Smooth muscle cell of the umbilical artery (primary cell): ENCODE measurements at places on chromosomes 11 and 22. TPM values are rescaled to one million over a fixed set of nuclear protein-coding genes. Genes with fewer than 3 reads are reported as not detected.

The OR52N4 gene
- not detected in 2 replicates for total RNA-seq

The TRIM48 gene
- not detected in 2 replicates for total RNA-seq

The CTSW gene
- not detected in 2 replicates for total RNA-seq

The RPS6KA4 gene
- total RNA-seq: 24.1 and 45.3 TPM in 2 replicates

The TNNT3 gene
- total RNA-seq: not detected in 2 replicates

The DTX4 gene
- 1.8 and 2.7 TPM in 2 replicates for total RNA-seq

The RCOR2 gene
- total RNA-seq: 2.7 and 4.0 TPM in 2 replicates

The P4HA3 gene
- 116 and 240 TPM in 2 replicates for total RNA-seq

The RAG1 gene
- 0.30 and 0.74 TPM in 2 replicates for total RNA-seq

The CRYBA4 gene
- total RNA-seq: not detected in 2 replicates

The CHRNA10 gene
- 0.59 and 0.88 TPM in 2 replicates for total RNA-seq

The KCNQ1OT1 gene
- 5.0 and 6.1 TPM in 2 replicates for total RNA-seq

The GNAZ gene
- total RNA-seq: 7.4 and 15.0 TPM in 2 replicates

The MISFA gene
- total RNA-seq: 0.09 TPM in 1 of 2 replicates, not detected in the other

The LRRC74B gene
- total RNA-seq: under 0.01 TPM in 1 of 2 replicates, not detected in the other

The OR8G5 gene
- not detected in 2 replicates for total RNA-seq

The MOGAT2 gene
- total RNA-seq: not detected in 2 replicates

The APOL3 gene
- total RNA-seq: 6.5 and 9.7 TPM in 2 replicates

The SLC7A4 gene
- 0.30 TPM in 1 of 2 replicates, not detected in the other for total RNA-seq

The SPTBN2 gene
- 4.2 and 5.7 TPM in 2 replicates for total RNA-seq

The POU2F3 gene
- total RNA-seq: under 0.01 TPM in 1 of 2 replicates, not detected in the other

The KCTD21 gene
- 7.4 and 10.1 TPM in 2 replicates for total RNA-seq

The SCGB2A2 gene
- total RNA-seq: not detected in 2 replicates

The FGF4 gene
- total RNA-seq: not detected in 2 replicates

The LMO2 gene
- total RNA-seq: 0.09 TPM in 1 of 2 replicates, not detected in the other

The SYT8 gene
- total RNA-seq: not detected in 2 replicates

The LRRC32 gene
- total RNA-seq: 59.0 and 86.1 TPM in 2 replicates

The LDLRAD3 gene
- total RNA-seq: 3.3 and 3.6 TPM in 2 replicates

The OVCH2 gene
- total RNA-seq: not detected in 2 replicates

The SOX10 gene
- total RNA-seq: not detected in 2 replicates

The OR8A1 gene
- total RNA-seq: not detected in 2 replicates

The BIRC3 gene
- 5.3 and 9.0 TPM in 2 replicates for total RNA-seq

The BRD1 gene
- total RNA-seq: 27.0 and 35.7 TPM in 2 replicates

The MIOX gene
- total RNA-seq: not detected in 2 replicates

The OR2AT4 gene
- not detected in 2 replicates for total RNA-seq

The MPZL3 gene
- total RNA-seq: 0.89 and 1.1 TPM in 2 replicates

The EEF1G gene
- 1,165 and 1,500 TPM in 2 replicates for total RNA-seq

The TUBA8 gene
- total RNA-seq: 0.18 TPM in 1 of 2 replicates, not detected in the other

The B4GALNT4 gene
- total RNA-seq: 8.0 and 10.0 TPM in 2 replicates

The SHISA8 gene
- total RNA-seq: not detected in 2 replicates
